ENCODE measurements at places on chromosomes 7 and 10.

- DNase-seq, result no peak
Observed at GRCh38 chr7:141838581-141838980, 2.7 kb downstream of the PRSS37 start.

DNA sequence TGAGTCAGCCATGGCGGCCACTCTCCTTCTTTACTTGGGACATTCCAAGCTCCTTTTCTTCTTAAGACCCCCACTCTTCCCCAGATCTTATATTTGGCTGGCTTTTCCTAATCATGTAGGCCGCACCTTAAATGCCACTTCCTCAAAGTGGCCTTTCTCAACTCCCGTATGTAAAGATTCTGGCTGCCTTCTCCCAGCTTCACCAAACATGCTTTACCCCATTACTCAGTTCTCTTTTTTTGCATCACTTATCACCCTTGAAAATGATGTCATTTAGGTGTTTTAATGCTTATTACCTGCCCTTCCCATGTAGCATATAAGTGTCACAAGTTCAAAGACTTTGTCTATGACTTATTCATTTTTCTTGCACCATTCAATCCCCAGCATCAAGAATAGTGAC lies 810.1 kb upstream of the CELF2 start:
- DNase-seq, result no peak

DNA sequence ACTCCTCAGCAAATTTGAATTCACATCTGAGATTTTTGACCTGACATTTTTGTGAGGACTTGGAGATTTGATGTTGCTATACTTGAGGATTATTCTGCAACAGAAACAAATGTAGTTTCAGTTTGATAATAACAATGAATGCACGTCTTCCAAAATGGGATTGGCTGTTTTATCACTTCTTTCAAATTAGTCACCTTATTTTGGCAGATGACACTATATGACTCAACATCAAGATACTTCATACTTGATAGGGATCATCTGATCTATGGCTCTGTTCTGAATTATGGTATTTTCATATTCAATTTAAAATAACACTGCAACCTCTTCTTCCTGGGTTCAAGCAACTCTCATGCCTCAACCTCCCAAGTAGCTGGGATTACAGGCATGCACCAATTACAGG lies 24.2 kb downstream of the ARL5B start:
- no peak for DNase-seq

- DNase-seq, result peak; percentile 35
Observed at GRCh38 chr7:124856299-124856888, 73.2 kb downstream of the POT1 start.

DNA sequence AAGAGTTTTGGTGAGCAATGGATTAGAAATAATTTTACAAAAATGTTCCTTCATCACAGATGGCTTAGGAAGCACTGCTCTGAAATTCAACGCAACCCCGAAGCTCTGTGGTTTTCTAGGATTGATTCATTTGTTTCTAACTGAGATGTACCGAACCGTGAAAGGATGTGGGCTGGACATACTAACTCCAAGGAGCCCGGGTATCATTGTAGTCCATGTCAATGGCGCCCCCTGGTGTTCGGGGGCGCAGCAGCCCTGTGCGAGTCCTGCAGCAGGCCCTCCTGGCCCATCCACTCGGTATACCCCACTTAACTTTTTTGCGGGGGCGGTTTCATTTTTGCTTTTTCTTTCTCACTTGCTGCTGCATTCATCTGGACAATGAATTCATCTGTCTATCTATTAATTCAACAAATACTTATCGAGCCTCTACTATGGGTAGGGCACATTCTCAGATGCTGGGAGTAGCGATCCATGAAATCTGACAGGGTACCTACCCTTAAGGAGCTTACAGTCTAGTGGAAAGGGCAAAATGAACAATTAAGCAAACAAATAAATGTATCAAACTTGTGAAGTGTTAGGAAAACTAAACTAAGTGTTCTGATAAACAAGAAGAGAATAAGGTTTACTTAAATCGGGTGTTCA lies 25.2 kb upstream of the ITPRID1 start:
- peak; percentile 51 for DNase-seq

GRCh38 chr7:80427218-80427617 lies 84.6 kb downstream of the GNAT3 start:
- no peak for DNase-seq

Data from hematopoietic multipotent progenitor cell treated with erythropoietin and hydrocortisone succinate and interleukin-3 and kit ligand, for 15 days (in vitro differentiated cells).